Lung (tissue), 17 donors: ENCODE measurements at places on chromosomes 2 and 18. TPM values are rescaled to one million over a fixed set of nuclear protein-coding genes. Genes with fewer than 3 reads are reported as not detected.

The SCG2 gene
- 0.45 TPM for polyA plus RNA-seq

The MYOM1 gene
- 0.85 TPM for polyA plus RNA-seq

The TEX44 gene
- polyA plus RNA-seq, result not detected

The SLC38A11 gene
- polyA plus RNA-seq, result 0.10 TPM

The PLEK gene
- polyA plus RNA-seq, result 8.2 TPM

The NT5C1B gene
- not detected for polyA plus RNA-seq

The KCNG2 gene
- 0.16 TPM for polyA plus RNA-seq

The GAREM1 gene
- polyA plus RNA-seq, result 4.4 TPM

The KRCC1 gene
- 31.2 TPM for polyA plus RNA-seq

The SERPINB5 gene
- 0.45 TPM for polyA plus RNA-seq

The ADGRF3 gene
- polyA plus RNA-seq, result 3.9 TPM

The RAB12 gene
- 42.1 TPM for polyA plus RNA-seq

The FSHR gene
- not detected for polyA plus RNA-seq

The STRADB gene
- polyA plus RNA-seq, result 19.7 TPM

The LIMS2 gene
- polyA plus RNA-seq, result 49.6 TPM
